ENCODE measurements at places on chromosomes 2 and 18. TPM values are rescaled to one million over a fixed set of nuclear protein-coding genes. Genes with fewer than 3 reads are reported as not detected.

- no peak for DNase-seq
Observed at GRCh38 chr2:216012133-216012829, 1.1 kb downstream of the MREG start.

DNA sequence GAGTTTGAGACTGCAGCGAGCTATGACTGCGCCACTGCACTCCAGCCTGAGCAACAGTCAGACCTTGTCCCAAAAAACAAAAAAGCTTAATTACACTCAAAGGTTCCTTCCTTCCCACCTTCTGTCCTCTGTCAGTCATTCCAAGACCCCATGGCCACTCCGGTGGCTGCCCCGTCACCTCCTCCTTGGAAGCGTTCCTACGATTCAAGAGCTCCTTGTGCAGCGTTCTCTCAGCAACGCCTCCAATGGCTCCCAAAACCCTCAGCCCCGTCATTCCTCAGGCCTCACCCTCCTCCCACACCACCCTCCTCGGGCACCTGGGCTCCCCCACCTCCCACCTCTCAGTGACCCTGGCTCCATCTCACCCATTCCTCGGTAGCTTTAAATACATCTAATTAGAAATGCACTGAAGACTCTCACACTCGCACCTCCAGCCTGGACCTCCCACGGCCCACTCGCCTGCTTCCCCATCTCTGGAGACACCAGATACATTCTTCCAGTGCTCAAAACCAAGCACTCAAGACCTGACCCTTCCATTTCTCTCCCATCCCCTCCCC is 8.0 kb downstream of the PASK start:
- DNase-seq: no peak

ERFE gene
- total RNA-seq: 14.9 TPM

CTAGE1 gene
- total RNA-seq: 0.11 TPM

- DNase-seq: peak; percentile 87
Observed at GRCh38 chr2:102020596-102021170, 28.9 kb downstream of the IL1R2 start.

DNA sequence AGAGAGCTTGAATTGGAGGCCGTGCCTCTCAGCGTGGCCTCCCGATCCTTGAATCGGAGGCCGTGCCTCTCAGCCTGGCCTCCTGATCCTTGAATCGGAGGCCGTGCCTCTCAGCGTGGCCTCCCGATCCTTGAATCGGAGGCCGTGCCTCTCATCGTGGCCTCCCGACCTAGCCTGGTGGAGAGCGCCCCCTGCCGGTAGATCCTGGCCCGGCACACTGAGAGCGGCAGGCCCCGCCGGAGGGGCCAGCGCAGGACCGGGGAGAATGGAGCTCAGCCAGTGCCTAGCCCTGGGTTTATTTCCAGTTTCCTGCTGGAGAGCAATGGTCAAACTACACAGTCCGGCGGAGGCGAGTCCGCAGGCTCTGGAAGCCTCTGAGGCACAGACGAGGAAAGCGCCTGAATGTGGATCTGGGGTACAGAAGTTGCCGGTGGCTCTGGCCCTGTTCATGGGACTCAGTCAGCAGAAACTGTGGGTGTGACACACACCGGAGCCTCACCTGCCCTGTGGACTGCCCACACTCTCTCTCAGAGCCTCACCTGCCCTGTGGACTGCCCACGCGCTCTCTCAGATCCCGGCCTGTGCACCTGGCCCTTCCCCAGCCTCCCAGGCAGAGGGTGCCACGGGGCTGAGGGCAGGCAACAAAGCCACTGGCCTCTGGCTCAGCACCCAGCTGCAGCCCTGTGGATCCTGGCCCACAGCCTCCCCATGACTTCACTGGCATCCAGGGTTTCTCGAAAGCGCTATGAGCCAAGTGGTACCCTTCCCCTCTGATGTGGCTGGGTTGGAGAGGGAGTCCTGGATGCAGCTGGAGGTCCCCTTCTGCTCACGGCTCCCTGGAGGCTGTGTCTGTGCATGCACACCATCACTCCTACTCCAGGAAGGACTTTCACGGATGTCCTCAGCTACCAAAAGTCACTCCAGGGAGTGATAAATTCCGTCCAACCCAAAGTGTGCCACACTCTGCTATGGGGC is 1.5 kb downstream of the IL36B start:
- DNase-seq: no peak

GRCh38 chr18:24600076-24600654 is 139.7 kb downstream of the HRH4 start:
- DNase-seq: peak; percentile 21

DNA sequence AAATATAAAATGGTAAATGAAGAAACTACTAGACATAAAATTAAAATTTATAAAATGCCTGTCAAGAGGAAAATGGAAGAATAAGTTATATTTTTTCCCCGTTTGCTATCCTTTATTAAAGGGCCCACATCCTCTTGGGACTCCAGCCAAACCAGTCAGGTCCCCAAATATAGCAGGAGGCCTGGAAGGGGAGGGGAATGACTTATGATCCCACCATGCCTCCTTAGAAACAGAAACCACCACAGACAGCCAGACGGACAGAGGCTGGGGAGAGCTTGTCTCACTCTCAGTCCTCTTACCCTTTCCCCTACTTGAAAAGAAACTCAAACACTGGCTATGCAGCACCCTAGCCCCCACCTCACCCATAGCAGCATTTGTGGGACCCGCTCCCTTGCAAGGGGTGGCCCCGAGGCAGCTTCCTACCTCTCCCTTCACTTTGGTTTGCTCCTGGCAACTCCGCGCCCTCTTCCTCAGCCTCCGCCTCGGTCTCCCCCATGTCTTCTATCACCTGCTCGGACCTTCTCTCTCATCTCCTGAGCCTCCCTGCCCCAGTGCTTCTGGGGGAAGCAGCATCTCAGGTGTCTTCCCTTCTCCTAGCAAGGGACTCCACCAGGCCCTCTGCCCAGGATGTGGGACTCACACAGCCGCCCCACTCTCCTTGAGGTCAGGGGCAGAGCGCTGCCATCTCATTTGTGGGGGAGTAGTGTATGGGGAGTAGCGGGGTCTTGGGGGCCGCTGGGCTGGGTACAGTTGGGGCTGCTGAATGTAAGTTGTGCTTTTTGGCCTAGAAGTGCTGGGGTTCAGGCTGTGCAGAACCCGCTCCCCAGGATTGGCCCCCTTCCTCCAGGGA is 37.4 kb upstream of the ANKRD62 start:
- no peak for DNase-seq

UGT1A10 gene
- total RNA-seq: not detected

DUSP2 gene
- total RNA-seq: 0.24 TPM

TFPI gene
- 82.1 TPM for total RNA-seq

Data from SJSA1 (cell line).